ENCODE measurements at places on chromosomes 13 and 19. TPM values are rescaled to one million over a fixed set of nuclear protein-coding genes. Genes with fewer than 3 reads are reported as not detected.

The ZNF844 gene
- 10.2 TPM for total RNA-seq

The PTGER1 gene
- total RNA-seq = not detected

The LRRC8E gene
- total RNA-seq = not detected

GRCh38 chr19:5292453-5292821 is 48.2 kb downstream of the PTPRS start:
- no peaks in the 10 kb centered on the region for H3K27me3 ChIP-seq
- no peak for DNase-seq
- no peaks in the 10 kb centered on the region for H3K36me3 ChIP-seq
- no peak overlapping the region for H3K27ac ChIP-seq
- H3K4me1 ChIP-seq = peaks cover 28% of the 10 kb centered on the region

DNA sequence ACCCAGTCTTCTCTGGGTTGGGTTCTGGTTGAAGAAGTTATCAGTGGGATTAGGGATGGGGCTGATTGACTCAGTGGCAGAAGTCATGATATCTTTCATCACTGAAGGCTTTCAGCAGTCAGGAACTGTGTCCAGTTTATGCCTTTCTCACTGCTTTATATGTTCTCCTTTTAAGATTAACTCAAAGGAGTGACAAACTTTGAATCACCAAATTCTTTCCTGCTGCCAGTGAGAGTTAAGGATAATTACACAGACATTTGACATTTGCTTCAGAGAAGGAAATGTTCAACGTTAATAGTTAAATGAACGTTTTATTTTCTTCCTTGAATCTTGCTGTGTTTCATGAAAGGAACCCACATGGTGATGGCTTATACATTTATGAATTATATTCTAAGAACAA is 41.0 kb upstream of the CNMD start:
- H3K36me3 ChIP-seq = no peaks in the 10 kb centered on the region
- DNase-seq = no peak
- no peak overlapping the region for H3K4me3 ChIP-seq
- H3K27ac ChIP-seq = no peak overlapping the region

DNA sequence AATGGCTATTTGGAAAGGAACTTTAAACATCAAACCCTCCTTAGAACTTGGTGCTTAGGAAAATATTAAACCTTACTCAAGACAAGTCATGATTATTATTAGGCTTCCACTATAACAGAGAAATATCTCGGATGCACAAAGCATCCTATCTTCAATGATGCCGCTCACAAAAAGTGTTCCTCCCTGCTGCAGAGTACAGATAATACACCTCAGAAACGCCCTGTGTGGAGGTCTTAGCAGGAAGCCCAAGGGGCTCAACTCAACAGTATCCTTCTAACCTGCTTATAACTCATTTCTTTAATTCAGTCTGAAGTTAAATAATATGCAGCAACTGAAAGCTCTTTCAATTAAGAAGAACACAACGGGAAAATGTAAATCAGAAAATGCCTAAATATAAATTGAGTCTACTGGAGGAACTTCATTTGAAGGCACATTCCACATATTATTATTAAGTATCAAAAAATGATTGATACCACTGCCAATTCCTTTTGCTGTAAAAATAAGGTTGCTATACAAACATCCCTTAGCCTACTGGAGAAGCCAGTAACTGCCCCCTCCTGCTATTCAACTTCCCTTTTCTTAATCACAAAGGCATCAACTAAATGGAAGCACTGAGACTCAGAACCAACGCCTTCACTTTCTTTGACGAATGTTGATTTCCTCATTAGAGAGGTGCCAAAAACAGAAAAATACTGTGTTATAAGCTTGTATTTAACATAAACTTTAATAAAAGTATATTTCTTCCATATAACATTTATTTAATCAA is 12.0 kb downstream of the ELF1 start:
- peaks cover 30% of the 10 kb centered on the region for H3K4me1 ChIP-seq
- DNase-seq = no peak
- H3K4me3 ChIP-seq = peak overlapping the region; percentile 23
- H3K27ac ChIP-seq = peak overlapping the region; percentile 67

The ZNF540 gene
- 11.7 TPM for total RNA-seq
